HS-27A (cell line): ENCODE measurements at places on chromosomes 4 and X.

DNA sequence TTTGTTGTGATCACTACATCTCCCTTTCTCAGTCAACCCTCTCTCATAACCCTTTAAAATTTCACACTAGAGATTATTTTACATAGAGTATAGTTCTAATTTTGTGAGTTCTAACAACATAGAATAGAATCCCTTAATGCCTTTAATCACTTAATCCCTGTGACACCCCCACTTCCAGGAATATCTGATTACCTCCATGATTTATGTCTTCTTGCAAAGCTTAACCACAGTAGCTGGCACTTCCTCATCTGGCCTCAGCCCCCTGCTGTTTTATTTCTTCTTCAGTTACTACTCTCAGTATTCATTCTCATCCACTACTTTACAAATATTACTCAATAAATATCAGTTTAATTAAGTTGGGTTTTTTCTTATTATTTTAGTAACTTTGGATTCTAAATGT, 340.9 kb downstream of the CENPC start:
- DNase-seq = no peak

DNA sequence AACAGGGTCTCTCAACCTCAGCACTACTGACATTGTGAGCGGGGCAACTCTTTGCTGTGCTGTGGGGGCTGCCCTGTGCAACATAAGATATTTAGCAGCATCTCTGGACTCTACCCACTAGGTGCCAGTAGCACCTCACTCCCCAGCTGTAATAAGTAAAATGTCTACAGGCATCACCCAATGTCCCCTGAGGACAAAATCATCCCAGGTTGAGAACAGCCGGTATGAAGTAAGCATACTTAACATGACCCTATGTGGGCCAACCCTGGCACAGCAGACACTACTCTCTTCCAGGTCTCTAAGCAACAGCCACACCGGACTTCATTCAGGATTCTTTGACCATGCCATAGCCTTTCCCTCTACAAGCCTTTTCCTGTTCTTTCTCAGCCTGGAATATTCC, 10.5 kb upstream of the MGST2 start:
- DNase-seq = no peak

GRCh38 chrX:68982476-68982875, 153.7 kb downstream of the EFNB1 start:
- DNase-seq = no peak

GRCh38 chr4:162497564-162498167, 333.9 kb upstream of the FSTL5 start:
- DNase-seq = no peak

DNA sequence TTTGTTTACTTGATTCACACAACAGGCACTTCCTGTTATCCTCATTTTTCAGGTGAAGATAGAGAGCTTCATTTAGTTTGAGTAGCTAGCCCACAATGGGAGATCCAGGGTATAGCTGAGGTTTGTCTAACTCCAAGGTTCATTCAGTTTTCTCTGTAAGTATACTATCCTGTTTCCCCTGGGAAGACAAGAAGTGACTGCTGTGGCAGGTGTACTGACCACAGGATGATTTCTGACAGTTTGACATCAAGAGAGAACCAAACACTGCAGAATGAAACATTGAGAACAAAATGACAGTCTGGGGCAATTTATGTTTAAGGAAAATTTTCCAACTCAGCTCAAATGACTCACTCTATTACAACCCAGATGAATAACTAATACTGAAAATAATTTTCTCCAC, 958.0 kb downstream of the STPG2 start:
- no peak for DNase-seq

- no peak for DNase-seq
These were observed 78.9 kb downstream of the PSAPL1 start for GRCh38 chr4:7355795-7356194.
